Dermis microvascular lymphatic vessel endothelial cell (primary cell): ENCODE measurements at places on chromosomes 1 and 21. TPM values are rescaled to one million over a fixed set of nuclear protein-coding genes. Genes with fewer than 3 reads are reported as not detected.

The TMPRSS3 gene
- under 0.01 TPM in 1 of 2 replicates, not detected in the other for total RNA-seq

The SPATA21 gene
- not detected in 2 replicates for total RNA-seq

The MCOLN2 gene
- total RNA-seq, result not detected in 2 replicates

The ACKR1 gene
- under 0.01 TPM in 1 of 2 replicates, not detected in the other for total RNA-seq

The PIGK gene
- 19.5 and 24.3 TPM in 2 replicates for total RNA-seq
